Hematopoietic multipotent progenitor cell treated with erythropoietin and hydrocortisone succinate and interleukin-3 and kit ligand, for 15 days (in vitro differentiated cells): ENCODE measurements at places on chromosomes 2 and 18.

DNA sequence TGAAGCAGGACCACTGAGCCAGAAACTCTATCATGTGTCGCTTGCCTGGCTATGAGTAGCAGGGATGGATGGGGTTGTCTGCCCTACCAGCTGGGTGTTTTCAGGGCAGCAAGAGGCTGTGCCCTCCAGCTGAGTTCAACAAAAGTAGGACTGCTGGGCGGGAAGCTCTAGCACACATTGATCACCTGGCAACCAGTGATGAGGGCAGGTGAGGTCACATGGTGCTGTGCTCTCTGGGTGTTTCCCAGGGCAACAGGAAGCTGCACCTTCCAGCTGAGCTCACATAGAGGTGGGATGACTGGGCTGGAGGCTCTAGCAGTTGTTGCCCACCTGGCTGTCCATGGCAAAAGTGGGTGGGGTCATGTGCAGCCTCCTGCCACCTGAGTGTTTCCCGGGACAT, 487.3 kb upstream of the VWC2L start:
- no peak for DNase-seq

- peak; percentile 62 for DNase-seq
Observed at GRCh38 chr18:56702946-56703345, 51.8 kb downstream of the WDR7 start.

DNA sequence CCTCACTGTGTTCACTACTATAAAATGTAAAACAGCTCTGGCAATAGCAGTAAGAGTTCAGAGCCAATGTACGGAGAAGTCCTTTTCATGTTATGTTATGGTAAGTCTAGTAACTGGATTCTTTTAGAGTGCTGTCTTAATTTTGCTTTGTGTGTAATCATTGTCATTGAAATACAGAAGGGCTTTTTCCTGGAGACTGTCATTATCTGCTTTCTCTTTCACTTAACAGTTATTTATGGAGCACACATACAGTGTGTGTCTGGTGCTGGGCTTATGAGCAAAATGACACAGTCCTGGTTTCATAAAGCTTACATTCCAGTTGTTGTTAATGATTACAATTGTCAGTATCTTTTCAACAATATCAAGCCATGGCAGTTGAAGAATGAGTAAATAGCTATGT, 95.5 kb downstream of the CCDC102B start:
- DNase-seq, result no peak

- no peak for DNase-seq
Observed at GRCh38 chr2:160324917-160325316, 124.8 kb upstream of the ITGB6 start.

- DNase-seq, result no peak
Observed at GRCh38 chr2:170313992-170314348, 136.0 kb downstream of the MYO3B start.

- DNase-seq, result no peak
Observed at GRCh38 chr18:55996717-55997116, 408.7 kb upstream of the TCF4 start.

DNA sequence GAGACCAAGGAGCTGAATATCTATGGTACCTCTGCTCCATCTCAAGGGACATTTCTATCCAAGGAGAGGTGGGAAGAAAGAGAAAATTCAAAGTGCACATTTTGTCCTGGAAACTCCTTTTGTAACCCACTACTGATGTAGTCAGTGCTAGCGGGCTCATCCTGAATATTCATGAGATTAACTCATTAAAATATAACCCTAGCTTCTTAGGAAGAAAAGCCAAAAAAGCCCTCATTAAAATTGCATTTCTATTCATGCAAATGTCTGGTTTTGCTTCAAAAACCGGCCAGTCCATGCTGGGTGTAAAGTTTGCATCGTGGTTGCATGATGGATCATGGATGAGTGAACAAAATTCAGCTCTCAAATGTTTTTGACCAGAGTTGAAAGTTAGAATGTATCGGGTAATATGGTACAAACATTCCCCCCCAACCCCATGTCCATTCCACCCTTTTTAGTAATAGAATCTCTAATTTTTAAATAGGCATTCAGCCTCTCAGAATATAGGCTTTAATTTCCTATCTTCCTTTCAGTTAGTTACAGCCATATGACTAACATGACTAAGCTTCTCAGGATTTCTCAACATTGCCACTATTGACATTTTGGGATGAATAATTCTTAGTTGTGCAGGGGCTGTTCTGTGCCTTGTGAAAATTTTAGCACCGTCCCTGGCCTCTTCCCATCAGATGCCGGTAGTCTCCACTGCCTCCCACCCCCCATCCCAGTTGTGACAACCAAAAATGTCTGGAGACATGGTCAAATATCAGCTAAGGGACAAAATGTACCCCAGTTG, 104.2 kb upstream of the RND3 start:
- no peak for DNase-seq

GRCh38 chr2:113180131-113180946, 6.6 kb downstream of the PSD4 start:
- no peak for DNase-seq

GRCh38 chr18:76335859-76336640, 159.0 kb downstream of the ZNF516 start:
- DNase-seq, result no peak

DNA sequence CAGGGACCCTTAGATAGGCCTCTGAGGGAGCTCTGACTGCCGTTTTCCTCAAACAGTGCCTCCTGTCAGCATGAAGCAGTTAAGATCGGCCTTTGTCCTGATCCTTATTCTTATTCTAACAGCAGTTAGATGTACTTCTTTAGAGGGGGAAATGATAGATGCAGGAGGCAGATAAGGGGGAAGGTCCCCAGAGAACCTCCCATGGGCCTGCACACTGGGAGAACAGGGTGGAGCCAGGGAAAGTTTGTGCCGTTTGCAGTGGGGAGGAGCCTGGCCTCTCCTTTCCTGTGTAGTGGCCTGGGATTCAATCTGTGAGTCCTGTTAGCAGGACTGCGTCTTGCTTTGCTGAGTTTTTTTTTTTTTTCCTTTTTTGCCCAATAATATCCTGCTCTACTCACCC, 7.9 kb upstream of the INPP4A start:
- DNase-seq, result no peak

DNA sequence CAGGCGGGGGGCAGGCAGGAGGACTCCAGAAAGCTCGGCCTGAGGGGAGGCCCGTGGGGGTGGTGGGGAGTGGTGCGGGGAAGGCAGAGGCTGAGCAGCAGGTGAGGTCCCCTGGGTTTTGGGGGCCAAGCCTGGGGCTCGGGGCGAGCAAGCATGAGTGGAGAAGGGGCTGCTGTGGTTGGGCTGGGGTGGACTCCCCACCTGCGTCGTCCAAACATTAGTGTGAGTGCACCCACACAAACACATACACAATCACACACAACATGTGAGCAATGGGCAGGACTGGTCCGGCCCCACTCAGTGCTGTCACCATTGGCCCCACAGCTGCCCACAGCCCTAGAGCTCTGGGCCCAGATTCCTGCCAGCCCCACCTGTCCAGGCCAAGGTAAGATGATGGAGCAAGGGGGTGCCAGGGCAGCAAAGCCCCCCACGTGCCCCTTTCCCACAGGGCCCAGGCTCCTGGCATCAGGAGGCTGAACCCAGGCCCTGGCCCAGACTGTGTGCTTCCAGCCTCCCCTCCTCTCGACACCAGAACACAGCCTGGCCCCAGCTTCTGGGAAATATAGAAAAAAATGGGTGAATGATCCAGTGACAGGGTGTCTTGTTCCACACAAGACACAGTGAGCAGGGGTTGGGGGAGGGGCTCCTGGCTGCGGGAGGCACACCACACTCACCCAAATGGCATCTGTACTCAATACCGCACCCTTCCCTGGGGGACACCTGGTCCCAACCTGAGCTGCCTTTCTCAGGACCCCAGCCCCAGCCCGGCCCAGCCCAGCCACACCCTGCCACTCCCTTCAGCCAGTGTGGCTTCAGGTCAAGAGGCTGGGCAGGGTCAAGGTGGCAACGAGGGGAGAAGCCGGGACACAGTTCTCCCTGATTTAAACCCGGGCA, 463 bp upstream of the ALPP start:
- no peak for DNase-seq

- no peak for DNase-seq
Observed at GRCh38 chr2:219079417-219079816, 18.7 kb upstream of the IHH start.

DNA sequence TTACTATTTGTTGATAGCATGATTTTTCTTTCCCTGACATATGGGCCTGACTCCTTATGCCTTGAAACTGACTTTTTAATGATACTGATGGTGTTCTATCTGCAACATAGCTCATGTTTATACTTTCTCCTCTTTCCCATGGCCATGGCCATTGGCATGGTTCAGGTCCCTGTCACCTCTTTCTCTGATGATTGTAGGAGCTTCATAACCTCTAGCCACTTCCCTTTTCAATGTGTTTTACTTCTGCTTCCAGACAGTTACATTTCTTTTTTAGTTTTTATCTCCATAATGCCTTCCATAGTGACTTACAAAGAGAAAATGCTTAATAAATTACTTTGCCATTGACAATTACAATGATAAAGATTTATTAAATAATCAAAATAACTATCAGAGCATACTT, 177.9 kb upstream of the SETBP1 start:
- no peak for DNase-seq

DNA sequence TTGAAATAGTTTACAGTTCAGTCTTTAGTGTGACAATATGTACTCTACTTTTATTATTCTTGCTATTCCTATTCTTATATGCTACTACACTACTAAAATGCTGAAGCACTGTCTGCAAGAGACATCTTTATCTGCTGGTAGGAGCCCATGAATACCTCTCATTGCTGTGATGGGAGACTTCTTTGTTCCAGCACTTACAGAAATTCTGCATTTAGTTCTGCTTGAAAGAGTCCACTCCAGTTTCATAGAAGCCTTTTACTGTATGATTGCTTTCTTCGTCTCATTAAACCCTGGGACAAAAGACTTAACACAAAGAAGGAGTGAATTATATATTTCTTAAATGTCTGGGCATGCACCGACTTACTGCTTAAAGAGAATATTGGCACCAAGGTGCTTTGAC, 272.7 kb downstream of the CD226 start:
- no peak for DNase-seq

DNA sequence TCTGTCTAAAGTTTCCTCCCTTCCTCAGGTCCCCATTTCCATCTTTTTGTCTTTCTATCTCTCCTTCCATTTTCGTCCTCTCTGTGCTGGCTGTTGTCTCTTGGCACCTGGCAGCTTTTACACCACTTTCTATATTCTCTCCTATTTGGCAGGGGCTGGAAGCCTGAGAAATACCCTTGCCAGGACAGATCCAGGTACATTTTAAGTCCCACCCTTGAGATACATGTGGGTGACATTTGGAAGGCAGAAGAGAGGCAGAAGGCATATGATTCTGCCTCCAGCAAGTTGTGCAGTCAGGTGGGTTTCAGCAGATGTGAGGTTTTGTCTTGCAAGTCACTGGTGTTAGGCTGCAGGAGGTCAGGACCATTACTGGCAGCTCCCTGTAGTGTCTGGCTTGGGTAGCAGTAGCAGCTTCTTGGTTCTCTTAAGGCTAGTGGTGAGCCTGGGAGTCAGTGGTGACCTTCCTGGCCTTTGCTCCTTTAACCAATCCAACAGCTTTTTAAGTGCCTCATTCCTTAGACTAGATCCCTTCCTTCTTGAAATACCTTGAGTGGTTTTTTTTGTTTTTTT, 90.1 kb downstream of the CAPN13 start:
- DNase-seq, result no peak

- DNase-seq, result no peak
Observed at GRCh38 chr2:70069049-70069448, 18.2 kb upstream of the PCBP1 start.

- no peak for DNase-seq
Observed at GRCh38 chr18:76538846-76539245, 43.8 kb upstream of the ZNF516 start.

DNA sequence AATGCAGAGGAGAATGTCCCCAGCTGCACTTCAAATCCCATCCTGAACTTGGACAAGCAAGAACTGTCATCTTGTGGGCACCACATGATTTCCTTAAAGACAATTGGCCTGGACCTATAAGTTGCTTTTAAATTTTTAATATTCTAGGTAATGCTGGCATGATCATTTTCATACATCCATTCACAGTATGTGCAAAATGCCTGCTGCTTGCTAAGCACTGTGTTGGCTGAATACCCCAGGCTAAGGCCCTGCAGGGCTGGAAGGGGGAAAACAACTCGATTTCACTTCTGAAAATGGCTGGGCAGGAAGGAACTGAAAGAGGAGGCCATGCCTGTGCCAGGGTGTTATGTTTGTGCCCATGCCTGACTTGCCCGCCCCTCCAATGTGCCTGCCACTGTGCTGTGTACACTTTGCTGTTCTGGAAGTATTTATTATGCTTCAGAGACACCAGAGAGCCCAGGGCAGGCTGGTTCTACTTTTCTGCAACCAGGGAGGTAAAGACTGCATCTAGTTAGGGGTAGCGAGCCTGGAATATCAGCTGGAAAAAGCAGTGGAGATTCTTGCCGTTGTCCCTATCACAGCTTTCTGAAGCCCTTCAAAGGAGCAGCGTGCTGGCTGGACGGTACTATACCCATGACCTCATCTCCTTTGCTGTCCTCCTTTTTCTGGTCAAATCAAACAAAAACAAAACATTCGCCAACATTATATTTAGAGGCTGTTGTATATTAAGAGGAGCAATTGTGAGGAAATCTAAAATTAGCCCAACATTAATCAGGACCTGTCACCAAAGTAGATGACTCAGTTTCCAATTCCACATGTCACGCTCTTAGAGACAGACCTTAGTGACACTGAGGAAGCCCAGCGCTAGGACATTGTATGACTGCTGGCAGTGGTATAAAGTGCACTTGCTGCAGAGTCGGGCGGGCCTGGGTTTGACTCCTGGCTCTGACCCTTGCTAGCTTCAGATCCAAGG, 158.1 kb downstream of the DDX1 start:
- DNase-seq, result no peak

DNA sequence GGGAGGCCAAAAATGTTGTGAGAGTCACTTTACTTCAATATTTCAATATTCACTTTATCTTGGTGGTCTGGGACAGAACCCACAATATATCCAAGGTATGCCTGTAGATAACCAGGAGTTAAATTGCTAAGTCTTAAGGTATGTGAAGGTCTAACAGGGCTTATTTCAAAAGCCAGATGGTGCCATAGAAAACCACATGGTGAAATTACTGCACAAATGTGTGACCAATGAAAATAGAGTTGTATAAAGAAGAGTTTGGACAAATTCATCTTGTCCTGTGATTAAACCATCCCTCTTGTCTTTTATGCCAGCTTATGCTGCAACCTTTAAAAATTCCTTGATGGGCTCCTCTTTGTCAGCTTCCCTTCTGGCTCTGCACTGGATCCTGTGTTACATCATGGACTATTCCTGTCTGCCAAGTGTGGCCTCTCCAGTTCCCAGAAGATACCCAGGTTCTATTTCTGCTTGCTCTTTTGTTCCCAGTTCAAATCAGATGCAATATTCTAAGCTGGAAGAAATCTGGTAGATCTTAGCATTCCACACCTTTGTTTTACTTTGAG, 46.8 kb downstream of the ANTXR1 start:
- DNase-seq, result no peak

DNA sequence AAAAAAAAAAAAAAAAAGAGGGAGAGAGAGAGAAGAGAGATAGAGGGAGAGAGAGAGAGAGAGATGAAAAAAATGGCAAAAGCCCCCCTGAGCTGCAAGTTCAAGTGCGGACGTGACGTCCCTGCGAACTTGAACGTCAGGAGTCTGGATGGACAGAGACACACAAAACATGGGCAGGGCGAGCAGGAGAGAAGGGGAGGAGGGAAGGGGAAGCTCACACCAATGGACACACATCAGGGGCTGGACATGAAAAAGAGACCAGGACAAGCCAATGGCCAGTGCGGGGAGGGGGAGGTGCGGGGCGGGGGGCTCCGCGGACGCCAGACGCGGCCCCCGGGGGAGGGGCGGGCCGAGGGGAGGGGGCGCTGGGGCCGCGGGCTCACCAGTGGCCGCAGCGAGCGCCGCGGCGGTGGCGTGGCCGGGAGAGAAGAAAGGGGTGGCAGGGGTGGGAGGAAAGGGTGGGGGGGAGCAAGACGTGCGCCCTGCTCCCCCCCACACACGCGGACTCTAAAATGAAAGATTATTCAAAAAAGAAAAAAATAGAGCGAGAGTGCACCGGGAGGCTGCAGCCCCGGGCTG, at the start of gene BCL11A:
Gene BCL11A (minus strand): TSS at position 160 of the 579 bp plus-strand sequence. CDS start 384 bp downstream, outside the sequence.
- DNase-seq, result peak; percentile 53
